Activated CD4-positive, alpha-beta memory T cell treated with anti-CD3 and anti-CD28 coated beads for 36 hours (primary cell): ENCODE measurements at places on chromosomes 5 and 9.

GRCh38 chr5:14238272-14238671, 95.1 kb downstream of the TRIO start:
- DNase-seq: no peak

GRCh38 chr5:175668006-175668405, 10.1 kb downstream of the HRH2 start:
- no peak for DNase-seq

- DNase-seq: no peak
Measured at GRCh38 chr5:96175090-96175489, 213.4 kb upstream of the ELL2 start.

GRCh38 chr5:172494630-172495505, 40.5 kb upstream of the SH3PXD2B start:
- DNase-seq: no peak

GRCh38 chr5:14983666-14984441, 112.3 kb upstream of the ANKH start:
- peak; percentile 27 for DNase-seq

GRCh38 chr9:127715470-127716337, at the start of the genes PTRH1 and TTC16:
TSS of gene PTRH1 (minus strand) at chr9:127715663. CDS start at chr9:127715639, 24 bp downstream.
TSS of gene TTC16 (plus strand) at chr9:127716079. CDS start at chr9:127716146, 67 bp downstream.
- peak; percentile 98 for DNase-seq

DNA sequence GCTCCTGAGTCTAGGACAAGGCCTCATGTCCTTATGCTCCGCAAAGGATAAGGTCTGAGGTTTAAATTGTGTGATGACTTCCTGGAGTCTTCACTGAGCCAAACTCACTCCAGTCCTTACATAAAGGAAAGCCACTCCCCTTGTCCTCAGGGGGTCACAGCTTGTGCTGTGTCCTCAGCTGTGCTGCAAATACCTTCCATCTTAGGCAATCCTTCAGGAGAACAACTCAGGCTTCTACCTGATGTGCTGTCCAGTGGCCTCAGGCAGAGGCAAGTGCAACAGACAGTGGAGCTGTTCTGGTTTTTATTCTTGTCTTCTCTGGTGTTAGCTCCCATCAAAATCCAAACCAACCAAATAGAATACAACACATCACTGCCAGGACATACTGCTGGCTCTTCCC, 151.5 kb downstream of the TAF11L14 start:
- no peak for DNase-seq

- DNase-seq: no peak
Measured at GRCh38 chr9:23543419-23543818, 282.6 kb downstream of the ELAVL2 start.

GRCh38 chr9:113348437-113348836, 904 bp upstream of the BSPRY start:
- DNase-seq: no peak

GRCh38 chr5:59856358-59856757, 37.2 kb downstream of the PDE4D start:
- DNase-seq: no peak

- DNase-seq: peak; percentile 37
Measured at GRCh38 chr5:96374653-96375052, 58.4 kb downstream of the PCSK1 start.

GRCh38 chr5:95859661-95860060, 37.1 kb upstream of the GLRX start:
- no peak for DNase-seq

GRCh38 chr5:156479849-156480248, 152.9 kb downstream of the SGCD start:
- DNase-seq: peak; percentile 52

DNA sequence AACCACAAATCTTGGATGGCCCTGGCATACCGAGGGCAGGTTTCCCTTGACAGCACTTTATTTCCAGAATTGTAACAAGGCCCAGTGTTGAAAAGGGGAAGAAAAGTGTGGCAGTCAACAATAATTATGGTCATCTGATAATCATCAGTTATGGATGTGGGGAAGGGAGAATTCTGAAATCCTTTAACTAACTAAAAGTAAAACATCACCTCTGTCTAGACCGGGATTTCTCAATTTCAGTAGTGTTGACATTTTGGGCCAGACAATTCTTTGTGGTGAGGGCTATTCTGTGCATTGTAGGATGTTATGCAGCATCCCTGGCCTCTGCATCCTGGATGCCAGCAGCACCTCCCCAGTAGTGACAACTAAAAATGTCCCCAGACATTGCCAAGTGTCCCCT, 140.4 kb downstream of the PSAT1 start:
- no peak for DNase-seq
